HAP-1 (cell line): ENCODE measurements at places on chromosomes 5 and 9.
A peak's percentile ranks its signal among the peaks of the same experiment; 100 is the strongest.

DNA sequence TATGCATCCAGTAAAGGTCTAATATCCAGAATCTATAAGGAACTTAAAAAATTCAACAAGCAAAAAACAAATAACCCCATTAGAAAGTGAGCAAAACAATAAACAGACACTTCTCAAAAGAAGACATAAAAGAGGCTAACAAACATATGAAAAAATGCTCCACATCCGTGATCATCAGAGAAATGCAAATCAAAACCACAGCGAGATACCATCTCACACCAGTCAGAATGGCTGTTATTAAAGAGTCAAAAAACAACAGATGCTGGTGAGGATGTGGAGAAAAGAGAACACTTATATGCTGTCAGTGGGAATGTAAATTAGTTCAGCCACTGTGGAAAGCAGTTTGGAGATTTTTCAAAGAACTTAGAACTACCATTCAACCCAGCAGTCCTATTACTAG lies 86.1 kb downstream of the WWC1 start:
- no peak for DNase-seq

- peak; percentile 58 for DNase-seq
These were observed 2.3 kb downstream of the CDKN2B-AS1 start for GRCh38 chr9:21996858-21997257.

DNA sequence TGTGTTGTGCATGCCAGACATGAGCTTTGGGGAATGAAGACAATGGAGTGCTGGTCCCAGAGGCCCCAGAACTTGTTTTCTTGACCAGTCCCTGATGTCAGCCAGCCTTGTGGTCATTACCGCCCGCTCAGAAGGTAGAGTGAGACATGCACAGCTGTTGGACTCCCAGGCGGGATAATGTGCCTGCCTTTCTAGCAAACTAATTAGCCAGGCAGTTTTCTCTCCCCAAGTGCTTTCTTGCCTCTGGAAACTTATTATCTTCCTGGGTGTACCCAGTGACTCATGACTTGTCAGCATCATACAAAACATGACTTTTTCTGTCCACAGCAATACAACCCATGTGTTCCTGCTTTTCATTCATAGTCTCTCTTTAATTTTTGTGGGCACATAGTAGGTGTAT lies 131.1 kb downstream of the RMI1 start:
- DNase-seq = no peak

- no peak for DNase-seq
These were observed 14.7 kb upstream of the TMEM174 start for GRCh38 chr5:73158313-73158712.

GRCh38 chr5:68277431-68277830 lies 61.9 kb downstream of the PIK3R1 start:
- DNase-seq = no peak

- no peak for DNase-seq
These were observed 12.7 kb upstream of the FCN1 start for GRCh38 chr9:134930398-134930797.

DNA sequence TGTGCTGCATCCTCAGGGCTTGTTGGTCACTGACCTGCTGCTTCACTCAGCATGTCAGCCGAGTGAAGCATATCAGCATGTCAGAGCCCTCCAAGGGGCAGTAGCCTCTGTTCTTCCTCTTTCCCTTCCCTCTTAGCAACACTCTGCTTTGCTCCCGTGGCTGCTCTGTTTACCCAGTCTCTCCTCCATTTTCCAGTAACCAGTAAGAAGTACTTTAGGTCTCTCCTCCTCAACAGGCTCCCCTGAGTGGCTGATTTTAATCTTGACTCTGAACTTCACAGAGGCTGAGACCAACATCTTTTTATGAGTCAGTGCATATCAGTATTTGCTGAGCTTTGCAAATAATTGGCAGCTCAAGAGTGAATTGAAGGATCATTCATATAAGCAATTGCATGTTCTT lies 18.6 kb upstream of the ADRB2 start:
- DNase-seq = no peak

DNA sequence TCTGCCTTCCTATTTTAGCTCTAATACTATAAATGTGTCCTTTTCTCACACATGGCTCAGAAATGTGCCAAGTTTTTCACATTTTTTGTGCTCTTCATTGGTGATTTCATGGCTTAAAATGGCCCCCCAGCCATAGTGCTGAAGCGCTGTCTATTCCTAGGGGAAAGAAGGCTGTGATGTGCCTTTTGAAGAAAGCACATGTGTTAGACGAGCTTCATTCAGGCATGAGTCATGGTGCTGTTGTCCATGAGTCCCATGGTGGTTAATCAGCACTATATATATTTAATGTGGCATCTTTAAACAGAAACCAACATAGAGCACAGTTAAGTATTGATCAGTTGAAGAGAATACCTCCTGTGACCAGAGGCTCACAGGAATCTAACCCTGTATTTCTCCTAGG lies 55.8 kb downstream of the PDE8B start:
- no peak for DNase-seq

DNA sequence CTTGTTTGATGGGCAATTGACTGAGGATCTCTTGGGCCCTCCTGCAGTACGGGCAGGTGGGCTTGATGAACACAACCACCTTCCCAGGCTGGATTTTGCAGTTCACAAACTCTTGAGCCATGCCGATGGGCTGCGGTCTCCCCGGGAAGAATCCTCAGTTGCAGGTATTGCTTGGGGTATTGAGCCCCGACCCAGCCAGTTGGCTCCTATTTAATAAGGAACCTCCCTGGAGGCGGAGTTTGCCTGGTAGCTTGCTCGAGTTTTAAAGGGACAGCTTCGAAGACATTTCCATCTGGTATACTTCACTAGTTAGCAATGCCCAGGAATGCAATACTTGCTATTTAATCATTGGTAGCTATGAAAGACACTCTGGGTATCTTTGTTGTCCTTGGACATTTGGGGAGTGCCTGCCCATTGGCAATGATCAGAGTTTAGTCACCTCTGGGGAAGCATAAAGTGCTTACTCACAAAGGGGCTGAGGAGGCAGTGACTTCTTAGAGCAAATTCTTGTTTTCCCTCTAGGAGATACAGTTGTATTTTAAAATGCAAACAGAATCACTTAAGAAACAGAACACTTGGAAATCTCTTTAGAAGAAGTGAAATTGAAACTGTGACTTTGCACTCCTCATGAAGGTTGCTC lies at the start of gene GLRX:
TSS of gene GLRX (minus strand) at position 185 of the 640 bp plus-strand sequence. CDS start at position 121, 64 bp downstream.
- DNase-seq = peak; percentile 79

GRCh38 chr5:1946122-1946677 lies 63.5 kb upstream of the IRX4 start:
- no peak for DNase-seq
